ENCODE measurements at places on chromosomes 2 and 18.

DNA sequence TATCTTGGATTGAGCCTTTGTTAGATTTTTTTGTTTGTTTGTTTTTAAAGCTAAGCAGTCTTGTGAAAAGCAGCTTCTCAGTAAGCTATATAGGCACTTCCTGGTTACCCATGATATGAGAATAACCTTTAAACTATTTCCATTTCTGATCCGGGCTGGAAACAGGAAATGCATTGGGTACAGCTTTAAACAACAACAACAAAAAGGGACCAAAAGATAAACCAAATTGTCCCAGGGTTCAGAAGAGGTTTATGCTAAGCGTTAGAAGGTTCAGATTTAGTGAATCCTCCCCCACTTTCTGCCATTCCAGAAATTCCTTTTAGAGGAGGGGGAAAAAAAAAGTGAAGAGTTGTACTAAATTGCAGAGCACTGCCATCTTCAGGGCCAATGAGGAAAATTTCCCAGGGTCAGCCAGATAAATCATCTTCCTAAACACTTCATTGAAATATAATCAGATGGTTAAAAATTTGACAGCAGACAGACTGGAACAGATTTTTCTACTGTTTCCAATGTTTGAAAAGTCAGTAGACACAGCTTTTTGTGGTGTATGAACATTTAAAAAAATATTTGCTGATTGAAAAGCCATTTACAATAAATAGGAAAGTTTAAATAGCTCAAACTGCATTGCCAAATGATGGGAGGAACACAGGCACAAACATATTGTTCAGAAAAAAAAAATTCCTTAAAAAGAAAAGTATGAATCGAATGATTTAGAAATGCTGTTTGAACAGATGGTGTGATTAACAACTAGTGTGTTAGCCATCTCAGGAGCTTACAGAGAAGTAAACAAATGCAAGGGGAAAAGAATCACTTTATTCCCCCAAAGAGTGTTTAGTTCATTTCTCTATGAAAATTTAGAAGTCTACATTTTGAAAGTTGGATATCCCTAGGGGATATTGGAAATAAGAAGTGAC, 189.9 kb upstream of the TANK start:
- DNase-seq, result peak; percentile 83

GRCh38 chr2:236866542-236867340, 218.9 kb upstream of the COPS8 start:
- no peak for DNase-seq

DNA sequence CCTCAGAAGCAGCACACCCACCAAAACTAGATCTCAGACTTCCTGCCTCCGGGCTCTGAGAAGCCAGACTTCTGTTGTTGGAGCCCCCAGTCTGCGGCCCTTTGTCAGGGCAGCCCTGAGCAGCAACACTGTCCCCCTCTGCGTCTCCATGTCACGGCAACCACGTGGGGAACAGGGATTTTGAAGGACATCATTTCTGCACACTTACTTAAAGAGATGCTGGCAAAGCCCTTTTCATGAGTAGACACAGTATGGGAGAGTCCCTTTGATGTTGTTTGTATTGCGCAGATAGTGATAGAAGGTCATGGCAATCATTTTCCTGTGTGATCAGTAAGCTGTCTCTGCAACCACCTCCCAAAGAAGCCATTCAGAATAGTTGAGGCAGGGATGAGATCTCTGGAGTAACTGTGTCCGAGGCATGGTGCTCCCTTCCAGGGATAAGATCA, 69.1 kb upstream of the ID2 start:
- DNase-seq, result no peak

DNA sequence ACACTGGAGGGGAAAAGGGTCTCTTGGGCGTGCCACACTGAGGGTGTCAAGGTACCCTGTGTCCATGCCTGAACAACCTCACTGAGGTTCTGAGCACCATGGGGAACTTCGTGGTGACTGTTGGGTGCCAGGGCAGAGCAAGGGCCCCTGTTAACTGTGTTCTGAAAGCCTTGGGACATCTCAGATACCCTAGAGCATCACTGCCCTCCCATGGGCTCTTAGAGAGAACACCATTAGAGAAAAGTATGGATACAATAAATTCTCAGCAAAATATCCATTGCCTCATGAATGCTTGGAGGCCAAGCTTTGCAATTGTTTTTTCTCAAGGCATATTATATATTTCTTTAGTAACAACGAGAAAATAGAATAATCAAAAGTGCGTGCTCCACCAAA, 488.5 kb upstream of the NRP2 start:
- DNase-seq, result no peak

DNA sequence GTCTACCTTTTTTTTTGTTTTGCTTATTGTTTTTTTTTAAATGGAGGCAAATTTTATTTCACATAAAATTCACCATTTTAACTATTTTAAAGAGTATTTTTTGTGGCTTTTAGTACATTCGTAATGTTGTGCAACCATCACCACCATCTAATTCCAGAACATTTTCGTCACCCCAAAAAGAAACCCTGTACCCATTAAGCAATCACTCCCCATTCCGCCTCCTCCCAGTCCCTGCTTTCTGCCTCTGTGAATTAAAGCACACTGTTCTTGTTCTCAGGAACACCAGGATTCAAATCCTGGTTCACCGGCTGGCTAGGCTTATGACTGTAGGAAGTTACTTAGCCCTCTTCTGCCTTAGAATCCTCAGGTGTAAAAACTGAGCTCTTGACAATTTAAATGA, 36.9 kb upstream of the EPAS1 start:
- DNase-seq, result peak; percentile 74

DNA sequence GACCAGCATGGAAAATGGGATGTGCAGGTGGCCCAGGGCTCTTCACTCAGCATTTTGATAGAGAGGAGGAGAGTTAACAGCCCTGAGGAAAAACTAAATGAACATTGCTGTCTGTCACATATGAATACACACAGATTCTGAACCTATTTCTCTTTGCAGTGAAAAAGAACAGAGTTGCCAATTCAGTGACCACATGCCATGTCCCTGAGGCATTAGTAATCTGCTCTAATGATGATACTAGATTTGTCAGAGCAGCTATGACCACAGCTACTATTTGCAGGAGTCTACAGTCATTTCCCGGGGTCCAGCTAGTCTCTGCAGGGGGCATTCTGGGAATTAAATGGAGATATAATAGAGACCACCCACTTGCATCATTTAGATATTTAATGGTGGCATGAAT, 267.6 kb downstream of the TMX3 start:
- peak; percentile 51 for DNase-seq

DNA sequence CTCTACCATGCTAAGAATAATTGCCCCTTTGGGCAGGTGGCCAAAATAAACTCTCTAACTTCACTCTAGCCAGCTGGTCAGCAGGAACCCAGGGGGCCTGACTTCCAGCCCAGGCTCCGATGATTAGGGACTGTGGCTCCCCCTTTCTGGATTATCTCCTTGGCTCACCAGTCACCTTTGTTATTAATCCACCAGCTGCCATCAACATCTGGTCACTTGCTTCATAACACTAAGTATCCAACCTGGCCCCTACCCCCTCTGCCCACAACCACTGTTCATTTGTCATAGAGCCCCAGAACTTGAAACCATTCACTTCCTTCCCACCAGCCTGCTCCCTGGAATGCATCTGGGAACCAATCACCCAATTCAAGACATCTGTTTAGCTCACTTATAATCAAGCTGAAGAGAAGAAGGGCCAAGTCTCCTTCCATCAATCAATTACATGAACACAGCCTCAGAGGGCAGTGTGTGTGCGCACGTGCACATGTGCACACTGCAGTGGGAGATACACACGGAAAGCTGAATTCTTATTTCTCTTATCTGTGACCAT, 215.1 kb downstream of the ALK start:
- peak; percentile 29 for DNase-seq

DNA sequence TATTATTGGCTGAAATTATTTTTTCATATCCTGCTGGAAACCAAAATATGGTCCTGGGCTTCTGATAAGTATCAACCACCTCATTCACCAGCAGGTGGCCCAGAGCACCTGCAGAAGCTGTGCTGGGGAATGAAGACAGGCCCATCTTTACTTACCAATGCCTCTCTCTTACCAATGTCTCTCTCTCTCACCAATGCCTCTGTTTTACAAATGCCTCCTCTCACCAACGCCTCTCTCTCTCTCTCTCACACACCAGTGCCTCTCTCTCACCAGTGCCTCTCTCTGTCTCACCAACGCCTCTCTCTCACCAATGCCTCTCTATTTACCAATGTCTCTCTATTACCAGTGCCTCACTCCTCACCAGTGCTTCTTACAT, 2.3 kb upstream of the MAL start:
- DNase-seq, result no peak

GRCh38 chr2:76563730-76564129, 853.0 kb upstream of the GCFC2 start:
- DNase-seq, result no peak

GRCh38 chr2:212416086-212416485, 122.5 kb downstream of the ERBB4 start:
- DNase-seq, result no peak

GRCh38 chr2:101551336-101551888, 76.5 kb upstream of the RFX8 start:
- no peak for DNase-seq

- DNase-seq, result no peak
These were observed 162.2 kb downstream of the LRRC30 start for GRCh38 chr18:7393080-7393479.

DNA sequence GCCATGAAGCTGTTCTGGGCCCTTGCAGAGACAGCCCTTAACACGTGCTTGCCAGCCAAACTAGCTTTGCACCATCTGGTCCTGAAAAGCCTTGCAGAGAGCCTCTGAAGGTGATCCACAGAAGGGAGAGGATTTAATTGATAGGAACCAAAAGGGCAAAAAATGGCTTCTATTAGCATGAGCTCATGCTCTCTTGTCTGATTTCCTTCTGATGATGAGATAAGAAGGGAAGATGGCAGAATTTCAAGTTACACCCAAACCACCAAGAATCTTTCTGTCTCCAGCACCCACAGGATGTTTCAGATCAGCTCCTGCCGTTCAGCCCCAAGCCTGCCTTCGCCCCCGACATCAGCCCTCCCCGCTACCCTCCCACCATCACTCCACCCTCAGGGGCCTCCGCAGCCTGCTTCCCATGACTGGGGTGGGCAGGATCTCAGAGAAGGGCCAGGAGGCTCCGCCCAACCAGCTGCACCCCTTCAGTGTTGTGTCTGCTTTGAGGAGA, 23.4 kb upstream of the GLI2 start:
- DNase-seq, result no peak

DNA sequence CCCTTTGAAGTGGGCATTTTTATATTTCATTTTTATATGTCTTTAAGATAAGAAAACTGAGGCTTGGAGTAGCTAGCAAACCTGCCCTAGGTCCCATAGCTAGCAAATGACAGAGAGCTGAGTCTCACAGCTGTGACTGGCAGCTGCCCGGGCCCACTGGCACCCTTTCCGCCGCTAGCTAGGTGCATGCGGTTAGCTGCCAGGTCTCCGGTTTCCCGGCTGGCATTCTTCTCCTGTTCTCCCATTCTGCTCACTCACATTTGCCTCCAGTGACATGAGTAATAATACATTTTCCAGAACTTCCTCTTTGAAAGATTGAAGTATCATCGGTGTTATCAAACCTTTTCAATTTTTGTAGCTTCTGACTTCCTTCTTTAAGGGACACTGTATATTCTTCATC, 38.7 kb downstream of the MTCL1 start:
- DNase-seq, result no peak
